Fibroblast of skin of scalp (primary cell): ENCODE measurements at places on chromosomes 4 and X.

GRCh38 chr4:24686866-24687692 lies 102.7 kb upstream of the DHX15 start:
- peak; percentile 4 for DNase-seq

GRCh38 chr4:172867835-172868234 lies 300.8 kb upstream of the GALNT7 start:
- DNase-seq, result no peak

DNA sequence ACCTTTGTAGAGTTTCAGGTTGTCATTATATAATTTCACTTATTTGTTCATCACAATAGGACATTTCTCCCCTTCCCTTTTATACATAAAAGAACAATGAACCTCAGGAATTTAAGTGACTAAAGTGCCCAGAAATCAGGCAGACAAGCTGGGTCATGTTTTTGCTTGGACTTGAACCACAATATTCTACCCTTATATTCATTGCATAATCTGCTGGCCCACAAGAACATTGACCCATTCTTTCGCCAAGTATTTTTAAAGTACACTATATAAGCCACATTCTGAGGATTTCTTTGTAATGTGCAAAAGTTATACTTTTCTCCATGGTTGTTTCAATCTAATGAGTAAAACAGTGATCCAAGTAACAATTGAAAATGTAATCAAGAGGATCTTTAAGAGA lies 637.5 kb upstream of the SLIT2 start:
- DNase-seq, result no peak

GRCh38 chrX:48540028-48540375 lies 488 bp downstream of the TBC1D25 start:
- DNase-seq, result peak; percentile 36

DNA sequence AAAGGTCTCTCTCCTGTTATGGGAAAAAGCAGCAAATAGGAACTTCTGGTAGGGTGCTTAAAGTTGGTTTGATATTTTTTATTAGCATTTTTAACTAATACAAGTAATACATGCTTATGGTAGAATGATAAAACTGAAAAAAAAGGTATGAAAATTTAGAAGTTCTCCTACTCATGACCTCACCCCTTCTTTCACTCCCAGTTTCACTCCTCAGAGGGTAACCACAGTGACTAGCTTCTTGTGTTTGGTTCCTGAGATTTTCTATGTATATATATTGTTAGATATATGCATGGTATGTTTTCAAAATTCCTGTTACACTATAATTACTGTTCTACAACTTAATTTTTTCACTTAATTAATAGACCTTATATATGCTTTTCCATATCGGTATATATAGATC lies 66.5 kb downstream of the AR start:
- DNase-seq, result no peak

GRCh38 chr4:183326853-183327252 lies 4.6 kb upstream of the CLDN24 start:
- peak; percentile 42 for DNase-seq

DNA sequence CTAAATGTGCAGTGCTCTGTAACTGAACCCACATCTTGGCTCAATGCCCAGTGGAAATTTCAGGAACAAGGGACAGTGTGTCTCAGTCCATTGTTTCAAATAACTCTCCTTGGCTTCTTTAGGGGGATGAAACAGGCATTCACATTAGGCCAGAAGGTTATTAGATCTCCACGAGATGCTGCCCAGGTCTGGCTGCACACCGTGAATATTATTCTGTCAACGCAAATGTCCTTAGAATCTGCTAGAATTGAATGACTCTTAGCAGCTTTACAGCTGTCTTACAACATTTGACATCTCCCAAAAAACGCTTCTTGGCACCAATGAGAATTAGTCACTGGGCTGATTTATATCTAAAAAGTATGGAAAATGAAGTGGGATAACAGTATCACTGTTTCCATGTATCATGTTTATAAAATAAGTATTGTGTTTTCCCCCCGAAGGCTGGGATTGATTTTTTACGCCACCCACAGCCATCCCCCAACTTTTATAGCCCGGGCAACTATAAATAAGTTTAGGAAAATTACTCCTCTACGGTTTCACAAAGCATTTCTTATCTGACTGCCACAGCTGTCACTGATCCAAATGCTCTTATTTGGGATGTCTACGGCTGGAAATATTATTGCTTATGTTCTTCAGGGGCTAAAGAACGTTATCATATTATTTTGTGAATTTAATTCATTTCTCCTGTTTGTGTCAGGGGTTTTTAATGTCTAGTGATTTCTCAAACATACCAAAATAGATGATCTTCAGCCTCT lies 559.7 kb upstream of the FAT1 start:
- DNase-seq, result no peak

GRCh38 chr4:180031330-180031729 lies 2211.9 kb upstream of the TENM3 start:
- DNase-seq, result no peak

GRCh38 chr4:1380368-1381151 lies 25.7 kb downstream of the NKX1-1 start:
- no peak for DNase-seq

GRCh38 chr4:3010998-3011397 lies 47.6 kb downstream of the GRK4 start:
- DNase-seq, result peak; percentile 74

GRCh38 chr4:151031831-151032605 lies 16.9 kb upstream of the LRBA start:
- DNase-seq, result peak; percentile 15

DNA sequence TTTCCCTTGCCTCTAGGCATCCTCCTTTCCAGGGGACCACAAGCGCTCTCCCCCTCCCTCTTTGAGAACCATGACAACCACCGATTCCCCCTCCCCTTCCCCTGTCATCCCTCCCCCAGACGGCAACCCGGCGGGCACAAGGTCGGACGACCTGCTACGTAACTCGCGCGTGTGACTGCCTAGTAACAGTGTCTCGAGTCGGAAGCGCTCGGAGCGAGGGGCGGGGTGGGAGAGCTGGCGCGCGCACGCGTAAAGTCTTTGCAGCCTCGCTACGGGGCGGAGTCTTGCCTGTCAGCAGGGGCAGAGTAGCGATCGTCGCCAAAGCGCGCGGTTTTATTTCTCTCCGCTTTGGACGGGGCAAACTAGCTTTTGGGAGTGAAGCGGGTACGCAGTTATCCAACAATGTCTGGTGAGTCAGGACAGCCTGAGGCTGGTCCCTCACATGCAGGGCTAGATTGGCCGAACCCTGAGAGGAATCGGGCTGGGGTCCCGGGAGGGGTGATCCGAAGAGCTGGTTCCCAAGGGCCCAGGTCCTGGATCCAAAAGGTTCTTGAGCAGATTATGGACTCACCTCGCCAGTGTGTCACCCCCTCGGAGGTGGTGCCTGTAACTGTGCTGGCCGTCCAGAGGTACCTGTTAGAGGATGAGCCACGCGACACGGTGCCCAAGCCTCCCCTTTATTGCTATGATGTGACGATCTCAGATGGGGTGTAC lies at the start of gene RADX:
Gene RADX, plus strand, starts transcription at position 300 of the 714 bp plus-strand sequence. Its CDS starts 103 bp downstream, at position 403.
- DNase-seq, result peak; percentile 66

DNA sequence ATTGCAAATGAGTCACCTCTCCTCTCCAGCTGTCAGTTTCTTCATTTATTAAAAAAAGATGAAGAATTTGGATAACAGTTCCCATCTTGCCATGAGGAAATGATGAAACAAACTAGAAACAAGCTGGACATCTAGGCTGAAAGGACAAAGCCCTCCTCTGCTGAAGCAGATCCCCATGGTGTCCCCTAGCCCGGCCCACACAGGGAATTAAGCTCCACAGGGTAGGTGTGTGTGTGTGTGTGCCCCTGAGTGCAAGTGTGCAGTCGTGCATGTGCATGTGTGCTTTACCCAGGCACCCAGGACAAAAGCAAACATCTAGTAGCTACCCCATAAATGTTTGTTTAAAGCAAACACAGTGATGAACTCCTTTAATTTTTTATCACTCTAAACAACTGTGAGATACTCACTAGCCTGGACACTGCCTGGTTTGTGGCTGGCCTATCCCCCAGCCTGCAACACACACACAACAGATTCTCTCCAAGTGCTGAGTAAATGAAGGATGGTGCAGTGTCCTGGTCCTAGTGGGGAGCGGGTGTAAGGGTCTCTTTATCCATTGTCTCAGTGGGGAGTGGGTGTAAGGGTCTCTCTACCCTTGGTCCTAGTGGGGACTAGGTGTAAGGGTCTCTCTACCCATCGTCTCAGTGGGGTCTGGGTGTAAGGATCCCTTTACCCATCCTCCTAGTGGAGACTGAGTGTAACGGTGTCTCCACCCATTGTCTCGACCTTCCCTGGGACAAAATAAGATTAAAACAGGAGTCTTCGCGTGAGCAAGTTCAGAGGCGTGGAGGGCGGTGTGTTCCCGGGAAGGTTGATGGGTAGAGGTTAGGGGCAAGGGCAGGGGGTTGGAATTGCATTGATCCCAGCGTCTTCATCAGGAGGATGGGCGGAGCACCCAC lies 688 bp upstream of the EVC start:
- DNase-seq, result peak; percentile 68

DNA sequence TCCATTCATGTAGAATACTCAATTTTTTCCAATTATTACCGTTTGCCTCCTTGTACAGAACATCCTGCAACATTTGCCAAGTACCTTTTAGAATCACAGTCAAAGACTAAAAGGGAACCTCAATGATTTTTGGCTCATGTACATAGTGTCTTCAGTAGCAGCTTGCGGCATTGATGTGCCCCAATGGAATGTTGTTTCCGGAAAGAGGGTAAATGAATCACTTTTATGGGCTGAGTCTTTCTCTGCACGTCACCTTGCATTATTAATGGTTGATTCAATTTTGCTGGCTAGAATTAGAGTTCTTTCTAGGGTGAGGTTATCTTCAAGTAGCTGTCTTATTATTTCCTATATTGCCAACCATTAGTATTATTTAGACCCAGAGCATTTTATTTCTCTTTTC lies 116.9 kb upstream of the GABRA2 start:
- no peak for DNase-seq

GRCh38 chr4:1261107-1261928 lies 12.4 kb upstream of the CTBP1 start:
- DNase-seq, result no peak

DNA sequence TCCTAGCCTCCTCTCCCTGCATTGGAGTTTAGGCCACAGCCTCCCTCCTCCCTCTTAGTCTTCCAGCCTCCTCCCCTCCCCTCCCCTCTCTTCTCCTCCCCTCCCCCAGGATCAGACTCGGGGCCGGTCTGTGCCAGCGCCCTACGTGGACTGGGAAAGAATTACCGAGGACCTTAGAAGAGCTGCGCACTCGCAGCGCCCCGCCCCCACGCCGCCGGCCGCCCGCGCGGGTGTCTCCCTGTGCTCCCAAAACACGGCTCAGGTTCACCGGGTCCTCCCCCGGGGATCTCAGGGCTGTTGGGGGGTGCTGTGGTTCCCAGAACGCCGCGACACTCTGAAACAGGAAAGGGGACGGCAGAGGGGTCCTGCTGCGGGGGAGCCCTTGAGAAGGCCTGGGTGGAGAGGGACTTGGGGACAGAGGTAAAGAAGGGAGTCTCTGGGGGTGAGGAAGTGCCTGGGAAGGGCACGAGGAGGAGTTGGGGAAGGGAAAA lies 122.3 kb upstream of the TBL1X start:
- DNase-seq, result peak; percentile 93

- no peak for DNase-seq
These were observed 24.0 kb downstream of the LRP2BP start for GRCh38 chr4:185371702-185372101.

GRCh38 chr4:87024201-87024600 lies 89.4 kb downstream of the AFF1 start:
- no peak for DNase-seq

- DNase-seq, result no peak
These were observed 6.4 kb upstream of the GSX2 start for GRCh38 chr4:54093324-54094240.

- DNase-seq, result no peak
These were observed 61.4 kb upstream of the MAP3K15 start for GRCh38 chrX:19576742-19577141.

- DNase-seq, result peak; percentile 28
These were observed 57.7 kb downstream of the NEIL3 start for GRCh38 chr4:177367336-177367735.

GRCh38 chr4:18049446-18049845 lies 27.9 kb upstream of the LCORL start:
- DNase-seq, result no peak

DNA sequence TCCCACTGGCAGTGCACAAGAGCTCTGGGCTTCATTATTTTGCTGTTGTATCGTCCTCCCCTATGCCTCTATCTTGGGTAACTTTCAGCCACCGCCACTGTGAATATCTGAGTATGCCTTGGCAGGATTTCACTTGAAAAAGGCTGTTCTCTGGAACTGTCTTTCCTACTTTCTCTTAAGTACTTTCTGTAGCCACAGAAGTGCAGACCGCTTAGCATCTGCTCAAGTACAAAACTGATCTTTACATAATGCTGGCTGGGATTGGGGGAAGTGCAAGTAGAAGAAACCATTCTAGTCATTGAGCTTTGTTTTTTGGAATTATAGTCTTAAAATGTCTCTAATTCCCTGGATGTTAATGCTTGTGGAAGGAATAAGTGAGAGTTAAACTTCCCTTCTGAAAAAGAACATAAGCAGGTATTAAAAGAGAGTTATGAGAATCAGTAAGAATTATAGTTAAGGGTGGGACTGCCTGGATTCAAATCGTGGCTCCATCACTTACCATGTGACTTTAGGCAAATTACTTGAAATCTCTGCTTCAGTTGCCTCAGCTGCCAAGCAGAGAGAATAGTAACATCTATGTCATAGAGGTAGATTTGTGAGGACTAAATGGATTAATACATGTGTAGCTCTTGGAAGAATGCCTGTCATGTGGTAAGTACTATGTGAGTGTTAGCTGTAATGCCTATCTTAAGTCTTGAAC lies 77.5 kb downstream of the MID1IP1 start:
- no peak for DNase-seq

- no peak for DNase-seq
These were observed 62.4 kb downstream of the ARHGAP10 start for GRCh38 chr4:147794314-147794680.

DNA sequence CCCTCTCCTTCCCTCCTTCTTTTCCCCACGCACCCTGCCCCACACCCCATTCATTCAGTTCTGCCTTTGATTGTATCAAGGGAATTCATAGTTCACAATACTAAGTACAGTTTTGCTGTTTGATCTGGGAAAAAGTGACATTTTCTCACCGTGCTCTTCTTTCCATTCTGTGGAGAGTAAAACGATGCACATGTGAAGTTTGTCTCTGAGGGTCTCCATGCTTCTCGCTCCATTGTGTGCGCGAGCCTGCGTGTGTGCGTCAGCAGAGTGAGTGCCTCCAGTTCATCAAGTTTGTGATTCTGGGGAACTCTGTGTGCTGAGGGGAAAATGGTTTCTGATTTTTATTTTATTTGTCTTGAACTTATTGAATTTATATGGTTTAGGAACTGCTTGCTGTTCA lies 1.9 kb downstream of the STK26 start:
- DNase-seq, result no peak

GRCh38 chr4:172042714-172043114 lies 229.5 kb downstream of the GALNTL6 start:
- no peak for DNase-seq

GRCh38 chr4:153222707-153223426 lies 18.6 kb downstream of the TRIM2 start:
- DNase-seq, result peak; percentile 45

DNA sequence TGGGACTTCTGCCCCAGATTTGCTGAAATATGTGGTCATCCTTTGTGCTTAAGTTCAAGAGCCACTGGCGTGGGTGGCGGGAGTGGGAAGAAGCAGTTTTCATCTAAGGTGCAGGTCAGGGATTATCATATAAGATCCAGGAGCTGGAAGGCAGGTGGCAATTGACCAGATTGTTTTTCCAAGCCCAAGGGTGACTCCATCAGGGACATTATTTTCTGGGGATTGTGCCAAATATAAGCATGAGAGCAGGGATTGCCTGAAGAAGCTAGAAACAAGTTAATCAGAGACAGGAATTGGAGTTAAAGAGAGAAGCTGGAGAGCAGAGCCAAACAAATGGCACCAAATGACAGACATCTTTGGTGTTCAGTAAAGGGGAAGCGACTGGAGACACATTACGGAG lies 19.4 kb upstream of the SEL1L3 start:
- DNase-seq, result no peak
